ENCODE measurements at places on chromosomes 6 and 20.

GRCh38 chr6:33875141-33875581 is 71.4 kb upstream of the MLN start:
- DNase-seq, result no peak

DNA sequence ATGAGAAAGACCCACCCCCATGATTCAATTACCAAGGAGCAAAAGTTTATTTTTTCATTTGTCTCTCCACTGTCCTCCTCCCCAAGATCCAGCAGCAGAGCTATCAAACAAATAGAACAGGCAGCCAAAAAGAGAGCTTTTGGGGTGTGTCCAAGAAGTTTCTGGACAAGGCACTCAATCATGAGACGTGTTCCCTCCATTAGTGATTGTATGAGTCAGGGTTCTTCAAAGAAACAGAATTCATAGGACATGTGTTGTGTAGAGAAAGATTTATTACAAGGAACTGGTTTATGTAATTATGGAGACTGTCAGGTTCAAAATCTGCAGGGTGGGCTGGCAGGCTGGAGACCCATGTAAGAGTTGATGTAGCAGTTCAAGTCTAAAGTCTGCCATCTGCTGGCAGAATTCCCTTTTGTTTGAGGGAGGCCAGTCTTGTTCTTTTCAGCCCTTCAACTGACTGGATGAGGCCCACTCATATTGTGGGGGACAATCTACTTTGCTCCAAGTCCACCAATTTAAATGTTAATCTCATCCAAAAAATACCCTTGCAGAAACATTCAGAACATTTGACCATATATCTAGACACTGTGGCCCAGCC is 248.1 kb upstream of the OPRM1 start:
- no peak for DNase-seq

- no peak for DNase-seq
These were observed 54.3 kb upstream of the TRERF1 start for GRCh38 chr6:42506070-42506469.

GRCh38 chr20:35144694-35145093 is 2.4 kb downstream of the EDEM2 start:
- DNase-seq, result no peak

DNA sequence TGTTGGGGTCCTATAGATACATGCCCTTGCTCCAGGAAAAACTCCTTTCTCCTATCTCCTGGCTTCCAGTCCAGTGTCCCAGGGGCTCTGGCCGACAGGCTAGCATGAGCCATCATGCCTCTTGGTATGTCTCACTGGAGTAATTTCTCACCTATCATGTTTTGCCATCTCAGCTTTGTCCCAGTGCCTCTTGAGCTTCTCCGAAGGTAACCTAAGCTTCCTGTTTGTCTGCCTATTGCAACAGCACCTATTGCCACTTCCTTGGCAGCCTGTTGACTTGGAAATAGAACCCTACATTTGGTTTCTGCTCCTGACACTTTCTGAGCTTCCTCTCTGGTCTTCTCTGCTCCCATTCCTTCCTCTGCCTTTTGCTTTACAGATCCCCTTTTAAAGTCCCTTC is 197.7 kb downstream of the KCNQ5 start:
- DNase-seq, result no peak

- DNase-seq, result no peak
These were observed 57.4 kb upstream of the SLCO4A1 start for GRCh38 chr20:62584671-62585460.

DNA sequence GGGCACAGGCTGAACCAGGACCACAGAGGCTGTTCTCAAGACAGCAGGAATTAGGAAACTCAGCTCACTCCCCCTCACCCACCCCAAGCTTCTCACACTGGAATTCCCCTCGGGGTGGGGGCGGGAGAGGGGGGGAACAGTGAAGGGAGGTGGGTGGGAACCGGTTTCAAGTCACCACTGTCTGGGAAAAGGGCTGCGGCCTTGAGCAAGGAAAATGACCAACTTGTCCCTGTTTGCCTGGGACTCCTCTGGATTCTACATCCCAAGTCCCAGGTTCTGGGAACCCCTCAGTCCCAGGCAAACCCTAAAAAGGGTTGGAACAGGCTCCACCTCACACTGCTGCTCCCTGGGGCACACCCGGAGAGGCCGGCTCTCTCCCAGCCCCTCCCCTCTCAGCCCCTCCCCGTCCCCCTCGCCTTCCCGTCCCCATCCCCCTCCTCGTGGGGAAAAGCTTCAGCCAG is 230.7 kb downstream of the TFAP2C start:
- DNase-seq, result no peak

GRCh38 chr6:31702405-31702818 is 712 bp downstream of the ABHD16A start:
- DNase-seq, result no peak

DNA sequence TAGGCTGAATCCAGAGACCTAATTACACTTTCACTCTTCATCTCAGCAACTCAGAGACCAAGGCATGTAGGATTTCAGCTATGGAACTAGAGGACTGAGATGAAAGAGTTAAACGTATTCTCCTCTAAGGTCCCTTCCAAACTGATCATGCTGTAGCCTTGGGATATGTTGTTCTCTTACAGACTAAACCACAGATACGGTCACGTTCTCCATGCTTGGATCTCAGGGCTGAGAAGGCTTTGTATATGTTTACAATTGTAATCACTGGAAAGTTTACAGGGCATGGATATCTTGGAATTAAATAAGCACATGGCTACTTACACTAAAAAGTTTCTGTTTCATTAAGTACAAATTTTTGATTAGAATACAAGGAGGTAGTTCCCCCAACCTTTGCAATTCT is 50.1 kb downstream of the PKIB start:
- DNase-seq, result no peak

- no peak for DNase-seq
These were observed 31.8 kb downstream of the HFE start for GRCh38 chr6:26118999-26119398.

DNA sequence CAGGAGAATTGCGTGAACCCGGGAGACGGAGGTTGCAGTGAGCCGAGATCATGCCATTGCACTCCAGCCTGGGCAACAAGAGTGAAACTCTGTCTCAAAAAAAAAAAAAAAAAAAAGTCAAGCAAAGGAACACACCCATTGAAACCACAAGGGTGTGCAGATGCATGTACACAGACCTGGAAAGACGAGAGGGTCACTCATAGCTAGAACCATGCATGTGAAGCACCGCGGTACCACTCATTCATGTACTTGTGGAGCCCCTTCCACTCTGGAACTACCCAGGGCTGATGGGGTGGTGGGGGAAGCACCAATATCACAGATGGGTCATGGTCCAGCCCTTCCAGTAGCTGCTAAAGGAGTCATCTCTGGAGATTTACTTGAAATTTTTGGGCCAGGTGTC is 7.4 kb upstream of the TJAP1 start:
- DNase-seq, result no peak

GRCh38 chr20:63009988-63010769 is 3.4 kb upstream of the BHLHE23 start:
- peak; percentile 43 for DNase-seq

DNA sequence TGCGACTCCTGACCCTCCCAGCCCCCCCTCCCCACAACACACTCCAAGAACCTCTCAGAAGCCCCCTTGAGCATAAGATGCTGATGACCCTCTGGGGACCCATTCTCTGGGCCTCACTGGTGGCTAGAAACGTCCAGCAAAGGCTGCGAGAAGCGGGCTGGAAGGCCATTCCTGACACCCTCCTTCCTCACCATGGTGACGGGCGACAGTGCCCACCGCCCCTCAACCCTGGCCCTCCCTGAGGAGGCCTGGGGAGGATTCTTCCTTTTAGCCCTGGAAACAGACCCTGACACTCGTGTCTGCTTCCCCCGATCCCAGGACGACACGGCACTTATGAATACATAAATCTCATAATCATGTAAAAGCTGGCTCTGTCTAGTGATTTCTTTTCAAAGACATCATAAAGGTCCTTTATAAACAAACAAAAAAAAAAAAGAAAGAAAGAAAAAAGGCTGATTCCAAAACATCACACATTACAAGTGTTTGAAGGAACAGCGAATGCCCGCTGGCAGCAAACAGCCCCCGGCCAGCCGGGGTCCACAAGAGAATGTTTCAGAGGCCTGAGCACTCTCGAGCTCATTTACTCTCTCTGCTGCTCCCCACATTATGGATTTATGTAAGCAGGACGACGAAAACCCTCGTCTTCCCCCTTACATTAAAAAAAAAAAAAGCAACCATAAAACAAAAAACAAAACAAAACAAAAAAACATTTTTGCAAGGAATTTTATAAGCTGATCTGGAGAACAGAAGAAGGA is 40.7 kb downstream of the PREX1 start:
- no peak for DNase-seq

DNA sequence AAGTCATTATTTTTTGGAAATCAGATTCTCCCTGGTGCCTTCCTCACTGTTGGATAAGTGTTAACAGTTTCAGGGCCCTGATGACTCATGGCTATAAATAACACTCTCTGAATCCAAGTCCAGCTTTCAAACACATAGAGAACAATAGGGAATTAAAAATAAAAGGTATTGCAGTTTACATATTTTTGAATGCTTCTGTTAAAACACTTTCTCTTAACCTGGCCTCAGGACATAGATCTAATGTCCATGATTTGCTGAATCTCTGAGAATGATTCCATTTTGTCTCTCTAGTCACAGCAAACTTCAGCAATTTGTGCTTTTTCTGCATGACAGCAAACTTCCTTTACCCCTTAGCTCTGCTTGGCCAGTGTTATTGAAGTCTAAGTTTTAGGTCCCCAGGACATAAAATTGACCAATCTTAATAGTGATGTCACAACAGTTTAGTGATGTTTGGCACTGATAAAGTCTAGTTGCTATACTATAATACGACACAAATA is 1192.4 kb upstream of the CITED2 start:
- no peak for DNase-seq

DNA sequence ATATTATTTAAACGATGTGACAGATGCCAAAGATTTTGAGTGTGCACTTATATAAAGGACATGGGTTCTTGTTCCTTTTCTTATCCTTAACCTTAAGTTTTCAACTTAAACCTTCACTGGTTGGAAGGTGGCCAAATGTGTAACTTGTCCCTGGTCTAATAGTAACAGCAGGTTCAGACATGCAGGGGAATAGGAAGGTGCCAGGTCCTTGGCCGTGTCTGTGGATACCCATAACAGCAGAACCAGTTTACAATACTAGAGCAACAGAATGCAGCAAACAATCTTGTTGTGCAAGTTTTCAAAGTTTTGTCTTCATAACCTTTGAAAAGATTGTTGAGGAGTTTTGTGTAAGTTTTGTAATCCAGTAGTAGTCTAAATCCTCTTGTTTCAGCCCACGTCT is 4.4 kb downstream of the MYB start:
- no peak for DNase-seq

DNA sequence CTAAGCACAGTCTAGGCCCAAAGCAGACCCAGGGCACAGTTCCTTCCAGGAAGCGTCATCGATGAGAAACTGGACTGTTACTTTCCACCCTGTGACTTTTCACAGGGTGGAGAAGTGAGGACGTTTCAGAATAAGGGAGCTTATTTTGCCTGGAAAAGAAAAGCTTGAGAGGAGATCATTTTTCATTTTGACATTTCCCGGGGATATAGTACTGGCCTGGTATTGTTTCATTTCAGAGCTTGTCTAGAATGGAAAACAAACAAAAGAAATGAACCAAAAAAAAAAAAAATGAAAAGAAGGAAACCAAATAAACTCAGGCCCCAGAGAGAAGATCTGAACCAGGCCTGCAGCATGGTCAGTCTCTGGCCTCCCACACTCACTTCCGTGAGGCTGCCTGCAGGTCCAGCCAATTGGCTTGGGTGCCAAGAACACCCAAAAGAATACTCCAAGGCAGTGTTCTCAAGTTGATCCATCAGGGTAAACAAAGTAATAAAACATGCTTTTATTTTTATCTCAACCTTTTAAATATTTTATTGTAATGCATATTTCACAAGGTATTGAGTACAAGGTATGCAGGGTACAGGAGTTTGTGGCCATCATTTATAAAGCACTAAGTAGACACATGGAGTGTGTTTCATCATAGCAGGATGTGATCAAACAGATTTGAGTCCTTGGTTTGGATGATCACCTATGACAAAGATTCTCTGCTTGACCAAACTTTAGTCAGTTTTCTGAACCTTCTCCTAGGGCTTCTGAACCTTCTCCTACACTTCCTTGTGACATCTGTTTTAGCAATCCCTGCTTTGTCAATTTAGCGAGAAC is 176.9 kb upstream of the GGTLC1 start:
- no peak for DNase-seq

DNA sequence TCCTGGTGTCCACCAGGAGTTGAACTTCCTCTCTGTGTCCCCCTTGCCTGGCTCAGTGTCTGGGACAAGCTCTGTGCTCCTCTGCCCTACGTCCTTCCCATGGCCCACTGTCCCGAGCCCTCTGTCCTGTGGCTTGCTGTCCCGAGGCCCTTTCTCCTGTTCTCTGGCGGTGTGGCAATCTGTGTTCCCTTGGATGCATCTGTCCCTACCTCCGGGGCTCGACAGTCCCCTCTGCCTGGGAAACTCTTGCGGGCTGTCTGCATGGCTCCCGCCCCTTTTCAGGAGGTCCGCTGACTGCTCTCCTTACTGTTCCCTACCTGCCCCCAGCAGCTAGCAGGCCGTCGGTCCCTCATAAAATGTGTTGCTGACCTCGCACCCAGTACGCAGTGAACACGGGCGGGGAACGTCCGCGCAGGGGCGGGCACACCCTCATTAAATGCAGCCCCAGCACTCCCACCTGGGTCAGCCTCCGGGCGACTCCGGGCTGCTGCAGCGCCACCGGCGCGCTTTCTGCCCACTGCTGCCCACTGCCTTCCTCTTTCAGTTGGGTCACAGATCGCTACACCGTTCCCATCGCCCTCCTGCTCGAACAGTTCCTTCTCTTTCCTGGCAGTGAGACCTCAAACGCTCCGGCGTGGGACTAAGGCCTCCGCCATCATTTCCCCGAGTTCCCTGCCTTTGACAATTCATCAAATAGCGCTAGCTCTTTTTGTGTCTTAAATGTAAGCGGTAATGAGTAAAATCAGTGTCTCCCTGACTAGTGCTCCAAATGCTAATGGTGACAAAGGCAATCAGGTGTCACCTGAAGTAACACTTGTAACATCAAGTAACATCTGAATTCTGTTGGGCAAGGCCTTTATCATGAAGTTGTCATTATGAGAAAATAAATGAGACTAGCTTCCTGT is 60.5 kb downstream of the RSPH3 start:
- DNase-seq, result no peak

DNA sequence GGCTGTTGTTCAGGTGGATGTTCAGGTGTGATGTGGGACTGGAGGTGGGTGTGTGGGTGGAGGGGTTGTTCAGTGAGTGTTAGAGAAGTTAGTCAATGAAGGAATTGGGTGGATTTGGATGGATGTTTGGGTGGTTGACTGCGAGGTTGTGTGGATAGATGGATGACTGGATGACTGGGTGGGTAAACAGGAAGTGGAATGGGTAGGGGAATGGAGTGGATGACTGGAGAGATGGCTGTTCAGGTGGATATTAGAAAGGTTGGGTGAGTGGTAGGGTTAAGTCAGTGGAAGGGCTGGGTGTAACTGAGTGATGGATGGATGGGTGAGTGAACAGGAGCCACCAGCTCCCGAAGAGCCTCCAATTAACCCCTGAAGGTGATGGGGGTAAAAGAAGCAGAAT is 27.9 kb downstream of the JPH2 start:
- no peak for DNase-seq

- no peak for DNase-seq
These were observed 134.2 kb downstream of the GMDS start for GRCh38 chr6:2111162-2111677.

- no peak for DNase-seq
These were observed 312.4 kb downstream of the UTRN start for GRCh38 chr6:144597511-144597910.

GRCh38 chr20:59824711-59825562 is 108.5 kb downstream of the SYCP2 start:
- DNase-seq, result no peak

- DNase-seq, result no peak
These were observed 4.8 kb upstream of the ZNFX1 start for GRCh38 chr20:49282584-49283171.

- no peak for DNase-seq
These were observed 123.1 kb downstream of the RPS12 start for GRCh38 chr6:132937466-132937906.
